ACHN (cell line): ENCODE measurements at places on chromosomes 16 and 17.

DNA sequence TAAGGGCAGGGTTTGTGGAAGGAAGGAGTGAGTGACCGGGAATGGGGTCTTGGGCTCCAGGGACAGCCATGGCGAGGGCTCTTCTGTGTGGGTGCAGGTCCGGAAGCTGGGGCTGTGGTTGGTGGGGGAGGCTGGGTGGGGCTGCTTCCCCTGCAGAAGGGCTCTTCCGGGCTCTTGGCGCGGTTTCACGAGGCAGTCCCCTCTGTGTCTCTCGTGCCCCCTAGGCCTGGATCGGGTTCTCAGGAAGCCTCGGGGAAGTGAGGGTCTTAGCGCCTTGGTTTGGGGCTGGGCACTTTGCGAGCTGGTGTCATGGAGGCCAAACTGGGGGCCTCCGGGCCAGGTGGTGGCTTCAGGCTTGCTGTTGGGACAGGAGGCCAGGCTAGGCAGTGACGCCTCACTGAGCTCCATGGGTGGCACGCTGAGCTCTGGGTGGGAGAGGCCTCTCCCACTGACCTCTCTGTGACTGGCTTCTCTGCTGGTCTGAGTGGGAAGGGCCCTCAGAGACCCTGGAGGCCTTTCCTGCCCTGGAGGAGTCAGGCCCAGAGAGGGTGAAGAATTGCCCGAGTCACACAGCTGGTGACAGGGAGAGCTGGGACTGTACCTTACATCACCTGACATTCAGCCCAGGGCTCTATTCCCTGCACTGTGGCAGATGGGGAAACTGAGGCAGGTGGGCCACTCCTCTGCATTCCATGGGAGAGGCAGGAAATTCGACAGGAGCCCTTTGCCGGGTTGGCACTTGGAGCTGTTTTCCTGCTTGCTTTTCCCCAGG, 8.2 kb downstream of the ADCY7 start:
- no peak for DNase-seq

- DNase-seq = no peak
Observed at GRCh38 chr16:8675183-8676159, 1.1 kb downstream of the ABAT start.

- DNase-seq = no peak
Observed at GRCh38 chr17:48066656-48067055, 18.5 kb downstream of the NFE2L1 start.

GRCh38 chr17:44830359-44831288, 537 bp upstream of the GJC1 start:
- DNase-seq = peak; percentile 50

GRCh38 chr16:11076259-11077018, 132.1 kb downstream of the CLEC16A start:
- DNase-seq = no peak

DNA sequence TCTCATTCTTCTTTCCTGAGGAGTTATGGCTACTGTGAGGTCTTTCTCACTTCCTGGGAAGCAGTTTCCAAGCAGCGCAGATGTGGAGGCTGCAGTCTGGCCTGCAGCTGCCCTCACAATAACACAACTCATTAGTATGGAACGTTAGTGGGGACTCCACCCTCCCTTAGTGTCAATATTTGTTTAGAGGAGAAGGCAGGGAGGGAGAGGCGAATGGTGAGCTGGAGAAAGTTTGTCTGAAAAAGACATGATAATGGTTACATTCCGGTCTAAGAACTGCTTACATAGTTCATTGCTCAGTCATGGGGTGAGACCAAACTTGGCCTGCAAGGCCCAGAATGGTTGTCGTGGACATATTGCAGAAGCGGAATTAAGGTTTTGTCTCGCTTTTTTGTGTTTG, 170.2 kb downstream of the HS3ST3B1 start:
- no peak for DNase-seq

GRCh38 chr16:4636196-4636595, 11.6 kb downstream of the MGRN1 start:
- DNase-seq = no peak

- no peak for DNase-seq
Observed at GRCh38 chr17:41167561-41167960, 460 bp downstream of the KRTAP4-3 start.

- peak; percentile 96 for DNase-seq
Observed at GRCh38 chr16:86664522-86665318, 86.4 kb downstream of the FOXL1 start.

DNA sequence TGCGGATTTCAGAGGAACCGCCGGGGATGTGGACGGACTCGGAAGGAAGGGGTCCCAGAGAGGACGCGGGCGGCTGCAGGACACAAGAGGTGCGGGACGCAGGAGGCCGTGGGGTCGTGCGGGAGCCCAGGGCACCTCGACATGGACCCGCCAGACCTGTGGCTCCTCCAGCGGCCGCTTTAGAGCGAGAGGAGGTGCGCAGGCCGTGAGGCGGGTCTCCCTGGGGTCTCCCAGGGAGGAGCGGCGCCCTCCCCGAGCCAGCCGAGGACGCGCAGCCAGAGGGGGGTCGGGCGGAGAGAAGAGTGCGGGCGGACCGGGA, 6.8 kb upstream of the FLYWCH1 start:
- DNase-seq = no peak

- DNase-seq = no peak
Observed at GRCh38 chr17:69314246-69315065, 12.5 kb downstream of the ABCA5 start.

DNA sequence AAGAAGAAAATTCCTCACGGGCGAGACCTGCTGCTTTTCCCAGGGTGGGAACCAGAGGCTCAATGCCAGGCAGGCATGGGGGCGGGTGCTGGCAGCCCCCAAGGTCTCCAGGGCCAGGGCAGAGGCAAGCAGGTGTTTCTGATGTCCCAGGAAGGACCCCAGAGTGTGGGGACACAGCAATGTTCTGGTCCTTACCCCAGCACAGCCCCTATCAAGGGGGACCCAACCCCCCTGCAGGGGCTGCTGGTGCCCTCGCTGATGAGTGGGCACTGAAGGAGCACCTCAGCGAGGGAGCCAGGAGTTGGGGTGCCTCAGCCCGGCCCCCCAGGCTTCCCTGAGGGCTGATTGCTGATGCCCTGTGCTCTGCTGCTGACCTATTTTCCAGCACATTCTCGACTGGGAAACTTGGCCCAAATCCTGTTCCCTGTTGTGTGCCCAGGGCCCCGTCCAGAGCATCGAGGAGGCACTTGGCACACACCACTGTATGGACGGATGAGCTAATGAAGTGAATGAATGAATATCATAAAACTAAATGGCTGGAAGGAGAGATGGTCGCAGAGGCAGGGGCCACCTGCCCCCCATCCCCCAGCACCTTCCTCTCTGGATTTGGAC, 2.8 kb downstream of the DBNDD1 start:
- no peak for DNase-seq

DNA sequence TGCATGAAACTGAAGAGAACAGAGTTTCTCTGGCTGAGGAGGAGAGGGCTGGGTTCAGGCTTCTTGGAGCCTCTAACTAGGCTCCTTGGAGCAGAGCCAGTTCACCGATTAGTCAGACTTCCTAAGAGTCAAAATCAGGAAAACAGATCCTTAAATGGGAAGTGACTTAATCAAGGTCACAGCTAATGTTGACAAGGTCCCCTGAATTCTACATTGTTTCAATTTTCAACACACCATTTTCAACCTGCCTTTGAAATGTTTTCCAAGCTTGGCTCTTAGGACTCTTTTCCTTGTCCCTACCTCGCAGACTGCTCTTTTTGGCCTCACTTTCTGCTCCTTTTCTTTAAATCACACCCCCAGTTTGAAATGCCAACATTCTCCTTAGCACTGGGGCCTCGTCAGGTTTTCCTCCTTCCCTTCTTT, 16.3 kb downstream of the MYL4 start:
- DNase-seq = peak; percentile 67

DNA sequence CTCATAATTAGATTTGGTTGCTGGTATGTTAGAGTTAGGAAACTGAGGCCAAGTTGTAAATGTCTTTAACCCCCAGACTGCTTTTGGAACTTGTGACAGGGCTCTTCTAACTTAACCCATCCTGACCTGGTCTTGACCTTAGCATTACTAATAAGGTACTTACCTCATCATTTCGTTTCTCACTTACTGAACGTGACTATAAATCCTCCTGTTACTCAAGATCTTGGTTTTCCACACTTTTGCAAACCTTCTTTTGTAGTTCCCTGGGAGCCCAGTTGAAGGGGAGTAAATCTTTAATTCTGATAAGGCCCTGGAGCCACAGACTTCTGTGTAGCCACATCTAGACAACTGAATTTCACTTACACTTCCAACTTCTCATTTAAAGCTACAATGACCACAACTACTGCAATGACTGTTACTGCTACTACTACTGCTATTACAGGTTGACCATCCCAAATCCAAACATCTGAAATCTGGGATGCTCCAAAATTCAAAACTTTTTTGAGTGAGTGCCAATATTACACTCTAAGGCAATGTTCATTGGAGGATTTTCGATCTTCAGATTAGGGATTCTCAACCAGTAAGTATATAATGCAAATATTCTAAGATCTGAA, 248.8 kb upstream of the TBX2 start:
- DNase-seq = no peak

DNA sequence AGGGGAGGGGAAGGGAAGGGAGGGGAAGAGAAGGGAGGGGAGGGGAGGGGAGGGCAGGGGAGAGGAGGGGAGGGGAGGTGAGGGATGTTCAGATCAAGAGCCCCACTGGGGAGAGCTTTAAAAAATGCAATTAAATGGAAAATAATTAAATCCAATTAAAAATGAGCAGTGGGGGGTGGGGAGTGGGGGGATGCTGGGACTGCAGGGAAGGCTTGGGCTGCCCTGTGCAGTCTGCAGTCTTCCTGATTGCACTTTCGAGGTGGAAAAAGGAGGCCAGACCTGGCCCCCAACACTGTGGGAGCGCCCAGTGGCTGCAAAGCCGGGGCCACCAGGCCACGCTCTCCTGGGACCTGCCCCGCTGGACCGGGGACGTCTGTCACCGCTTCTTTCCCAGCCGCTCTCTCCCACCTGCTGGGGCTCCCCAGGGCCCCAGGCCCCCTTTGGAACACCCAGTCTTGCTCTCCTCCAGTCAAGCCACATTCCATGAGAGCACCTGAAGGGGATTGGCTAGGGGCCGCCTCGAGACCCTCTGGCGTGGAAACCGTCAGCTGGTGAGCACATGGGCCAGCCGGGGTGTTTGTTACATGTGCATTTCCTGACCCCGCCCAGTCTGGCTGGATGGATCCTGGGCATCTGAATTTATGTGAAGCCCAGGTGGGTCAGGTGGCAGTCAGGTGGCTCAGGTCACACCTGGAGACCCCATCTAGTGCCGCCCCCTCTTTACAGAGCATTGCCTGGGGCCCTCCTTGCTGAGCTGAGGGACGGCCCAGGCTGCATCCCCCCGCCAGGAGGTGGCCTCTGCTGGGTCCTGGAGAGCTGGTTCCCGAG, 37.6 kb upstream of the CBFA2T3 start:
- DNase-seq = no peak

DNA sequence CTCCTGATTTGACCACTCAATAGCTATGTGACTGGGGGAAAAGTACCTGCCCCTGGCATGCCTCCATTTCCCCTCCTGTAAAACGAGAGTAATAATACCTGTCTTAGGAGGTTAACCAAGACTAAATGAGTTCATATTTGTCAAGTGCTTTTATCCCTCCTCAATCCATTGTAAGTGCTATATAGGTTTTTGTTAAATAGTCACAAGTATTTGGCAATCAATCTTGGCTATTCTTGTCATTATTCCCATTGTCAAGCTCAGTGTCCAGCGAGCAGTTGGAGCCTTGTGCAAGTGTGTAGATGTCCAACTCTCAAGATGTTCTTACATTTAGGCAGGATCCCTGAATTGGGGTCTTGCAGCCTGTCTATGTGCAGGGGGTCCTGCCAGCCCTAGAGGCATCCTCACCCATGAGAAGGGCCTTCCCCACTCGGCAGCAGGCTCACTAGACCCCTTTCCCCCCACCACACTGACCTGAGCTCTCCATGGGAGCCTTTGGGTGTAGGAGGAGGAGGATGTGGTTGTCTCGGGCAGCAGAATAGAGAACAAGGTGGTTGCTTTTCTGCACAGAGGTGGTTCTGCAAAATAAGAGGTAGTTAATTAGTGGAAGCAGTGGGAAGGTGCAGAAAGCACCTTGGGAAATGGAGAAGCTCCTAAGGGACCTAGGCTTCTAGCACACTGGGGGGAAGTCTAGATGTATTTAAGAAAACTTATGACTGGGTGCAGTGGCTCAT, 18.0 kb downstream of the PIK3R6 start:
- no peak for DNase-seq

DNA sequence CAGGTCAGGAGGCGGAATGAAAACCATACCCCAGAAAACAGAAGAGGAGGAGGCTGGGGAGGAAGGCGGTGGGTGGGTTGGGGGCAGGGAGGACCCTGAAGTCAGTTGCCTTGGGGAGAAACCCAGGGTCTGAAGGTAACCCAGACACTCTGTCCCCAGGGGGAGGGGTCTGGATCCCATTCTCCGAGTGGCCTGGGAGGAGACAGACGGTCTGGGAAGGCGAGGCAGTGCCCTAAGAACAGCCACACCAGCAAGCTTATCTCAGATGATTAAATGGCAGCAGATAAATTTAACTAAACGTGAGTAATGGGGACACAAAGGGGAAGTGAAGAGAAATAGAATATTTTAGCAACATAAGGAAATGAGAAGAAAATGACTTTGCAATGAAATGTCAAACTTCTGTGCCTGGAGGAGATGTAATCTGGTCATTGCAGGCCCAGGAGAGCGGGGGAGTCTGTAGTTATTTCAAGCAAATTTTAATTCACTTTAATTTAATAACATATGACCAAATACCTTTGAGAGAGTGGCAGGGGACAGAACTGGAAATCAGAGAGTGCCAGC, 21.4 kb upstream of the ZFP90 start:
- DNase-seq = no peak

GRCh38 chr17:29401258-29401657, 11.1 kb downstream of the TAOK1 start:
- DNase-seq = no peak

DNA sequence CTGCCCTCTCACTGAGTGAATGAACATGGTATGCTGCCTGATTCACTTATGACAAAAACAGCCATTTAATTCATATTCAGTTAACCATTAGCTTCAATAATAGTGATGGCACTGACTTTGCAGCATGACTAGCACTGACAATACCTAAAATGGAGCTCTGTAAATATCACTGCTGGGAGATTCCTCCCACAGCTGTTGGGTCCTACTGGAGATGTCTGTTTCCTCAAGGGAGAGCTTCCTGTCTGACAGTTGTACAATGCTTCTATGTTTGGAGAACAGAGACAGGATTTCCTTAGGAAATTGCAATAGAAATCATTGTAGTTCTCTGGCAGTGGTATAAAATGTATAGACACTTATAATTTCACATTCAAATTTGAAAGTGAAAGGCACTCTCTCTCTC, 695.9 kb upstream of the CDH8 start:
- DNase-seq = no peak
